ENCODE measurements at places on chromosomes 1 and 21.

- H3K27ac ChIP-seq: no peak overlapping the region
- no peaks in the 10 kb centered on the region for H3K27me3 ChIP-seq
- no peak for DNase-seq
- no peak overlapping the region for H3K4me3 ChIP-seq
- H3K36me3 ChIP-seq: peaks cover 20% of the 10 kb centered on the region
Measured at GRCh38 chr1:6635910-6636760, 11.5 kb downstream of the THAP3 start.

- no peak overlapping the region for H3K4me3 ChIP-seq
- H3K4me1 ChIP-seq: no peaks in the 10 kb centered on the region
- H3K27me3 ChIP-seq: no peaks in the 10 kb centered on the region
- no peak for DNase-seq
- H3K36me3 ChIP-seq: no peaks in the 10 kb centered on the region
- H3K27ac ChIP-seq: no peak overlapping the region
Measured at GRCh38 chr1:57897581-57897980, 473.7 kb upstream of the DAB1 start.

DNA sequence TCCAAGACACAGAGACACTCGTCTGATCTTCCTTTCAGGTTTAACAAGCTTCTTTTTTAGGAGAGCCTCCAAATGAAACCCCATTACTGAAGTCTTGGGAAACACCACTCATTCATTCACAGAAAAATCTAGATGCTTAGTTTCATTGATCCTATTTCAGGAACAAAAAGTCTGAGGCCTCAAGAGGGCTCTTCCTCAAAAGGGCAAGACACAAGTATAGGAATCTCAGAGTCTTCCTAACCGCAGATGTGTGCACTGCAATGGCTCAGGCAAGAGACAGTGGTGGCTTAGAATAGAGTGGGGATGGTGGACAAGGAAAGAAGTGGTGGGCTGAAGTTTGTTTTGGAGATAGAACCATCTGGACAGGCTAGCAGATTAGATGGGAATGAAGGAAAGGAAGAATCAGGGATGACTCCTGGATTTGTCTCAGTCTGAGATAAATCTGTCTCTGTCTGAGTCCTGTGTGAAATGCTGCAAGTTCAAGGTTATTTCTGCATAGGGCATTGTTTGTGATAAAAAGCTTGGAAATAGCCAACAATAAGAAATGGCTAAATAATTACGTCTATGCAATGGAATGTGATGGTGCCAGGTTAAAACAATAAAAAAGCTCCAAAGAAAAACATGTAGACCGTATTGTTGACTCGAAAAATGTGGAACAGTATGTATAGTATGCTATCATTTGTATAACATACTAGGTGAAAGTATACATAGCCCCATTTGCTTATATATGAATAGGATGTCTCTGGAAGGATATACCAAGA lies 8.9 kb upstream of the CTSE start:
- no peak for DNase-seq
- peaks cover 8% of the 10 kb centered on the region for H3K27me3 ChIP-seq
- H3K4me1 ChIP-seq: peaks cover 16% of the 10 kb centered on the region
- H3K27ac ChIP-seq: no peak overlapping the region

- H3K4me1 ChIP-seq: peaks cover 64% of the 10 kb centered on the region
- H3K27me3 ChIP-seq: no peaks in the 10 kb centered on the region
- DNase-seq: no peak
Measured at GRCh38 chr1:224368409-224368808, 11.7 kb downstream of the CNIH4 start.

DNA sequence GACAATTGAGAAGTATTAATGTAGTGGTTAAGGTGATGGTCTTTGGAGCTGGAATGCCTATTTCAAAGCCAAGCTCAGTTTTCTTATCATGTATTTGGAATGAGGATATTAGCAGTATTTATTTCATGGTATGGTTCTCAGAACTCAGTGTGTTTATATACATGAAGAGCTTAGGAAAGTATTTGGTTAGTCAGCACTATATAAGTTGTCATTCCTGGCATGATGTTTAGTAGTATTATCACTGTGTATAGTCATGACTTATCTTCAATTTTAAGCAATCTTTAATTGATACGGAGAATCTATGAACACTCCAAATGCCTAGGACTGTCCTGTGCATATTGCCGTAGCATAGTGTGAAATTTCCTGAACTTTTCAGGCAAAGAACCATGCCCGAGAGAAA lies 501.9 kb upstream of the USP24 start:
- no peaks in the 10 kb centered on the region for H3K4me1 ChIP-seq
- no peak overlapping the region for H3K4me3 ChIP-seq
- H3K27ac ChIP-seq: no peak overlapping the region
- DNase-seq: no peak

DNA sequence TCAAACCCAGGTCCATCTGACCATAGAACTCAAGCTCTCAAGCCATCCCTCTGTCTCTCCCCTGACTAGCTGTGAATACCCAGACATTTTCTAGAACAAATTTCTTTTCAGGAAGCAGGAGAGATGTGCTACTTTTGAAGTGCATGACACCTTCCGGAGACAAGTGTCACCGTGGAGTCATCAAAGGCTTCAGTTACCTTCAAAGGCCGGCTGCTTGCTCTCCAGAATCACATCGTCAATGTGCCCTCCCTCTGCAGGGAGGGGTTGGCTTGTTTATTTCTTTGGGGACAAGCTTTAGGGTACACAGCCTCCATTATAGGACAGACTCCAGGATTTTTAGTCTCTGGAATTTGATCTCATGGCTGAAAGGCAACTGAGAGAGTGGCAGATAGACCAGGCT lies 37.7 kb upstream of the IGSF21 start:
- no peak overlapping the region for H3K4me3 ChIP-seq
- no peak for DNase-seq
- peaks cover 6% of the 10 kb centered on the region for H3K4me1 ChIP-seq
- H3K27me3 ChIP-seq: peaks cover 3% of the 10 kb centered on the region
- no peaks in the 10 kb centered on the region for H3K36me3 ChIP-seq

- H3K4me1 ChIP-seq: no peaks in the 10 kb centered on the region
- H3K4me3 ChIP-seq: no peak overlapping the region
- H3K27me3 ChIP-seq: no peaks in the 10 kb centered on the region
Measured at GRCh38 chr1:221644663-221645258, 97.1 kb downstream of the DUSP10 start.
